Naive thymus-derived CD4-positive, alpha-beta T cell (primary cell): ENCODE measurements at places on chromosomes 2 and 18. TPM values are rescaled to one million over a fixed set of nuclear protein-coding genes. Genes with fewer than 3 reads are reported as not detected.

PDE6D gene
- total RNA-seq, result 14.3 TPM

LYG2 gene
- total RNA-seq, result not detected

TMEM17 gene
- not detected for total RNA-seq

CD8A gene
- 1.4 TPM for total RNA-seq

POTEC gene
- total RNA-seq, result not detected

UGT1A10 gene
- not detected for total RNA-seq

GRCh38 chr2:121906170-121906569 lies 150.7 kb downstream of the TSN start:
- no peak for DNase-seq

GRCh38 chr2:137706786-137707613 lies 257.3 kb upstream of the HNMT start:
- no peak for DNase-seq

DNA sequence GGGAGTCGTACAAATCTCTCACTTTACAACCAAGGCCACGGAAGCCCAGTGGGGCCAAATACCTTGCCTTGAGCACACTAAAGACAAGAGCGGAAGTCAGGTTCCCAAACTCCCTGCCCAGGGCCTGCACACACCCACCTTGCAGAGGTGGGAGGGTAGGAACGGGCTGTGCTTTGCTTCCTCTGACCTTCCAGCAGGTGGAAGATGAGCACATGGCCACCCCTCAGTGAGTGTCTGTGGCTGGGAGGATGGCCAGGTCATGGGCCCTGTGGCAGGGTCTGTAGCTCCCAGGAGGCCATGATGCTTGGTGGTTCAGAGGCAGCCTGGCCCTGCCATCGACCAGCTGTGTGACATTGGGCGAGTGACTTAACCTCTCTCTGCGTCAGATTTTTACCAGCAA lies 218.2 kb downstream of the ZBTB7C start:
- DNase-seq, result no peak

DNA sequence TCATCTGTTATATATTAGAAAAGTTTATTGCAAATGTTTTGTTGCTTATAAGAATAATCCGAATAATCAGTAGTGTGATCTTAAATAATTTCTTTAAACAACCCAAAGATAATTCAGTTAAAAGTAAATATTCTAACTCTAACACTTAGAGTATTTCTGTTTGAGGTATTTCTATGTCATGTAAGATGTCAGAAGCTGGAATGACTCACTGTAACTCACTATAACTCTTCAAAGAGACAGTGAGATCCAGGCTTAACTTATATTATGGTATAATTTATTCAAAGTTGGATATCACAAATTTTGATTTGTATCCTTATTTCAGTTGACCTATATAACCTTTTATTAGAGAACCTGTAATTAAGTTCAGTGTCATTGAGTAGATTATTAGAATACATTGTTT lies 6.9 kb downstream of the MBD5 start:
- no peak for DNase-seq

- no peak for DNase-seq
Measured at GRCh38 chr18:45628979-45629958, 14.0 kb downstream of the SLC14A2 start.

DNA sequence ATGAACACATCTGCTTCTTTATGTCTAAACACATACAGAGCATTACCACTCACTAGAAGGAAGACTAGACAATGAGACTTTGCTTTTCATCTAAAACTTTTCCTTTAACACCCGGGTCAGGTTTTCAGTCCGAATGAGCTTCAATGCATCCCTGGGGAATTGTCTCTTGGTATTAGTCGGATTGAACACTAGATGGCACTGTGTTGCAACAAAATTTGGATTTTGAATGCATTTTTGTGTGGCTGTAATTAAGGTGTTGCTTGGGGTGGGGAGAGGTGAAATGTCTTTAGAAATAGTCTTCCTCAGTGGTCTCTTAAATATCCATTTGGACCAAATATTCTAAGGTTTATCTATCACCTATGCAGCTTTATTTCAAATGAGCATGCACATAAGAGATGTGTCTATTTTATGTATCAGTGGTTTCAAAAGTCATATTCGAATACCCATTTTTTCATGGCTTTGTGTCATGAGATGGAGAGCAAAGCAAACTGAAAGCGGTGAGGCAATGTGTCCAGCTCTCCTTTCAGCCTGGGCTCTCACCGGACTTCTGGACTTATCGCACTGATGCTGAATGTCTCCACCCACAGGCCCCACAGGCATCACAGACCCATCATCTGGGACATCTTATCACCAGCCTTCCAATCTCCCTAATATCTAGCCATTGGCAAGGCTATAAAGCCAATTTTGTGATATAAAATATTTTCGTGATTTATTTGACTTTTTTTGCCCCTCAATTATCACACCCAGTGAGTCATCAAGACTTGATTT lies 510.3 kb downstream of the RNF144A start:
- peak; percentile 37 for DNase-seq

GRCh38 chr2:134375935-134376334 lies 122.1 kb downstream of the MGAT5 start:
- DNase-seq, result no peak

- DNase-seq, result no peak
Measured at GRCh38 chr18:9758624-9759075, 50.5 kb downstream of the RAB31 start.

GRCh38 chr2:128450211-128451024 lies 131.8 kb upstream of the HS6ST1 start:
- no peak for DNase-seq

DNA sequence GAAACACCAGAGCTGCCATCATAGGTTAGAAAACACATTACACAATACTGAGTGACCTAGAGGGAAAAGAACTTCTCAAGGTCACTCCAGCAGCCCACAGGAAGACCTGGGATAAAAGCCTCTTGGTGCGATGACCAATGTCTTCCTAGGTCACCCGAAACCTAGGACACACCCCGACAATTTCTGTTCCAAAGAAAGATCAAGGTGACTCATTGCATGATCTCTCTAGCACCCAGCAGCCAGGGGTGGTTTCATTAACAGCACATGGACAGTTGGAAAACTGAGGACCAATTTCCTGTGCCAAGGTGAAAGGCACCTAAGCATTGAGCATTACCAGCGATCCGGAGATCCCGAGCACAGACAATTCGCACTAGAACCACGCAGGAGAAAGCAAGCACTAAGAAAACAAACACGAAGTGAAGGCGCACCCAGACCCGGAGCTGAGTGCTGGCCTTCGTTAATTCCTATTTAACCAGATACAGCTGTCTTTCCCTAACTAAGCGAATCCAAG lies 1.5 kb downstream of the CACNB4 start:
- DNase-seq, result no peak

DNA sequence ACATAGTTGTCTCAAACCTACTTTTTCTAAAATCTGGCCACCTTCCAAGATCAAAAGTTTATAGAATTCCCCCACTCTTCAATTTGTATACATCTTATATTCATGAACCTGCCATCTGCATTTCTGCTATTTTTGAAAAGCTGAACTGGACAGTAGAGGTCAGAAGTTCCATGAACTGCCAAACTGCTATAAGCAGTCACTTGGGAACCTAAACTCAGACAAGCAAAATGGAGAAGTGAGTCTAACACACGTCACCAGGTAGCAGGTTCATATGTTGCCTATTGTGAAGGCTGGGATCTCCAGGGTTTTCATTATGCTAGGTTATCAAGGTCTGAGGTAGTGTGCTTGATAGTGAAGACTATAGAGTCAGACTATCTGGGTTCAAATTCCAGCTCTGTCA lies 2.0 kb upstream of the MYO1B start:
- no peak for DNase-seq
